DMS79 (cell line): ENCODE measurements at places on chromosomes 2 and 18.

GRCh38 chr18:40930211-40930882 lies 1024.7 kb upstream of the PIK3C3 start:
- no peak for DNase-seq

- no peak for DNase-seq
Observed at GRCh38 chr18:78818961-78819360, 160.7 kb upstream of the SALL3 start.

DNA sequence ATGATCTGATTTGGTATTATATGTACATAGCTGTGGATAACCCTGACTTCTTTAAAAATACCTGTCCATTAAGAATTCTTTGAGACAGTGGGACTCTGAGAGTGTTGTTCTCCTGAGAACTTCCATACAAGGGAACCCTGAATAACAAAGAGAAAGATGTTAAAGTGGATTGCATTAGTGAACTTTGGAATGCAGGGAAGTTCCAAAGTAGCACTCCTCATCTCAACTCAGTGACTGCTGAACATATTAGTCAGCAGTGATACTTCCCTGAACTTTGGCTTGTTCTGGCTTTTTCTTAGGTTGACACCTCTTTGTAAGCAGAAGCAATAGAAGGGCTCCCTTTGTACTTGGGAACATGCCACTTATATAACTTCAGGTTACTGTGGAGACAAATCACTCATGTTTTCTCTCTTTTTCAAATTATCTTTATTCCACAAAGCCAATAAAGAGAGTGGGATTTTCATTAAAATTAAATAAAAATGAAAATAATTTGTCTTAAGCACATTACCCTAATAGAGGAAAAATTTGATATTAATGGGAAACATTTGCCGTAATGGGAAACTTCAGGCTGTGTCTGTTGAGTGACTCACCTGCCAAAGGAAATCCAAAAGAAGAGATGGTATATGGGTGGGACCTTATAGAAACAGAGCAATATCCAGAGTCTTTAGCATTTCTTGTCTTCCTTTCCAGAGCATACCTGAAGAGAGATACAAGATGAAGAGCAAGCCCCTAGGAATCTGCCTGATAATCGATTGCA lies 33.3 kb downstream of the CFLAR start:
- no peak for DNase-seq

DNA sequence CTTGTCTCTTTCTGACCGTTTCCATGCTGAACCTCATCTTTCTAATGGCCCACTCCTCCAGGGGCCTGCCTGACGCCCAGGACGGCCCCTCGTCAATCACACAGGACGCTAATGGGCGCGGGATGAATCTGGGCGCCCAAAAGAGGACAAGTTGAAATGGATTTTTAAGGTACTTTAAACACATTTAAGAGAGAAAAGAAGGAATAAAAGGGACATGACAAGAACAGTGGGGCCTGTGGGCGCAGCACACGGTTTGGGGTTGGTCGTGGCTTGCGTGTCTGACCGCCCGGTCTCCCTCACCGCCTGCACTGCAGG lies 607 bp upstream of the UBE2F start:
- DNase-seq = no peak

DNA sequence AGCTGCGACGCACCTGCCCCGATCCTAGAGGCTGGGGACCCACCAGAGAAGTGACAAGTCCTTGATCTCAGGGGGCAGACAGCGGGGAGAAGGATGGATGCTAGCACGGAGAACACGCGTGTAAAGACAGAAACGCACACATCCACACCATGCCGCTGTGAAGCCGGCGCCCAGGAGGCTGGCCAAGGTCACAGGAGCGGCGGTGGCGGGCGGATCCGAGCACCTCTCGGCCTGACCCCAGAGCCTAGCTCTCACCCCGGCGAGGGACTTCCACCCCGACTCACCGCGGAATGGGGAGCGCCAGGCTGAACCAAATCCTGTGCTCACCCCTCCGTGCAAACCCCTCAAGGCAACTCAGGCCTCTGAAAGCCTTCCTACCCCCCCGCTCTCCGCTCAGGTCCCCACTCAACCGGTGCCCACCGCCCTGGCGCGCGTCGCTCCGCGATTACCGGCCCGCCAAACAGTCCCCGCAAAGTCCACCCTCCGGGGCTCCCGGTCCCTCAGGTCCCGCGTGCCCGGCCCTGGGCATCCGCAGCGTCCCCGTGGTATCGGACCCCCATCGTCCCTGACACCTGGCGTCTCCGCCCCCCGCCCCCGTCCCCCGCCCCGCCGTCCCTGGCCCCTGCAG lies 460 bp upstream of the LRRFIP1 start:
- DNase-seq = no peak

DNA sequence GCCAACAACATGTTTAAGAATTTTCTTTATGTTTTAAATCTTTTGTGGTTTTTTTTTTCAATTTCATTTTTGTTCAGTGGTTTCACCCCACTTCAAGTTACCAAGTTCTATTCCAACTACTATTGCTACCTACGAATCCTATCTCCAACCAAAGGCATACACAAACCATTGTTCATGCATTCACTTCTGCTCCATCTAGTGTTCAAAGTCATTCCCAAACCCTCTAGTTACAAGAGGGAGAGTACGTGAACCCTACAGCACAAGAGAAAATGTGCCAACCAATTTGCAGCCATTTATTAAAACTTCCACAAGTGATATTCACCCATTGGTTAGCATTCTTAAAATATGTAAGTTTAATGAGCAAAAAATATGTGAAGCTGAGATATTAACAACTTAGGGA lies 295.1 kb upstream of the KYNU start:
- no peak for DNase-seq

DNA sequence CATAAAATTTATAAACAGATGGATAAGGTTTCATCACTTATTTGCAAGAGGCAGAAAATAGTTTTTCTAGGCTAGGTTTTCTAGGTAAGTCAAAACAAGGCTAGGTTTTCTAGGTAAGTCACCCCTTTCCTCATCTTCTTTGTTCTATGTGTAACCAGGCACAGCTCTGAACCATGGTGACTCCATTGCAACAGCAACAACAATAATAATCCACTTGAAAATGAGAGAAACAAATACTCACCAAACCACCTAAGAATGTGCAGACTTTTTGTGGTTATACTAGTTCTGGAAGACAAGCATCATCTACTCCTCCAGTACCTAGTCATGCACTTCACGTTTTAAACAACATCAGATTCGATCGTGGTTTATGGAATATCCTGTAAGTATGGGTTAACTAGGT lies 237.4 kb upstream of the ACVR2A start:
- peak; percentile 94 for DNase-seq

GRCh38 chr2:2653231-2653630 lies 322.2 kb upstream of the MYT1L start:
- DNase-seq = peak; percentile 79

DNA sequence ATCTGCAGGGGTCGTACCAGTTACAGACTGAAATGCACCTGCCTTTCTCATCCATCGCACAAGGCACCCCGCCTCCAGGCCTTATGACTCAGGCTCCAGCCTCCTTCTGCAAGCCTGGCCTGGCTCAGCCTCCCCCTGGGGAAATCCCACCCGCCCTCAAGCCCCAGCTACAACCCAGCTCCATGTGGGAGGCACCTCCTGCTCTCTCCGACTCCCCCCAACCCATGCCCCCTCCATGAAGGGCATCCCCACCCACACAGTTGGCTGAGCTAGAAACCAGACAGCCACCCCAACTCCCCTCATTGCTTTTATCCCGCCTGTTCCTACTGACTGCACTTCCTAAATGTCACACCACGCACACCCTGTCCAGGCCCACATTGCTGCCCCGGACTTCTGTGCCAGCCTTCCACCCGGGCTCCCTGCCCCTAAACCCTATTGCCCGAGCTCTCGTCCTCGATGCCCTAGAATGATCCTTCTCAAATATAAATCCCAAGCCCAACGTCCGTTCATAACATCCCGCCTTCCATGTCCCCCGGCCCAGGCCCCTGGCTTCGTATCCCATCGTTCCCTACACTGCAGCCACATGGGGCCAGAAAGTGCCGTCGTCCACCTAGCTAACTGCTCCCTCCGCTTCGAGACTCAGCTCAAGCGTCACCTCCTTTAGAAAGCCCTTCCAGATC lies 9.9 kb downstream of the DNMT3A start:
- no peak for DNase-seq

DNA sequence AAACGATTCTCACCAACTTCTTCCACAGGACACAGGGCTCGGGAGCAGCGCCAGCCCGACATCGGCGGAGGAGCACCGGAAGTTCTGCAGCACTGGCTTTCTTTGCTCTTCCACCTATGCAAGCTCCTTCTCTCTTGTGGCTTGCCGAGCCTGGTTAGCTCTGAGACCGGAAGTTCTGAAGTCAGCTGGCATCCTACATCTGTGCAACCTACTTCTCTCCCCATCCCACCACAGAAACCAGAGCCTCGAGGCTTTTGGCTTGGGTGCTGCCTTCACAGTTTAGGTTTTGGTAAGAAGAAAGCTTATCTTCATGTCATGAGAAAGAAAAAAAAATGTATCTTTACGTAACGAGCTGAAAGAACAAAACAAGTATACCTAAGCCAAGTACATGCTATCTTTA lies 111.7 kb downstream of the ANKRD44 start:
- no peak for DNase-seq

GRCh38 chr2:127771756-127772155 lies 39.2 kb downstream of the WDR33 start:
- DNase-seq = no peak

- DNase-seq = no peak
Observed at GRCh38 chr18:13416848-13417247, 198.3 kb downstream of the LDLRAD4 start.

- no peak for DNase-seq
Observed at GRCh38 chr2:207015901-207016300, 76.6 kb downstream of the CPO start.

DNA sequence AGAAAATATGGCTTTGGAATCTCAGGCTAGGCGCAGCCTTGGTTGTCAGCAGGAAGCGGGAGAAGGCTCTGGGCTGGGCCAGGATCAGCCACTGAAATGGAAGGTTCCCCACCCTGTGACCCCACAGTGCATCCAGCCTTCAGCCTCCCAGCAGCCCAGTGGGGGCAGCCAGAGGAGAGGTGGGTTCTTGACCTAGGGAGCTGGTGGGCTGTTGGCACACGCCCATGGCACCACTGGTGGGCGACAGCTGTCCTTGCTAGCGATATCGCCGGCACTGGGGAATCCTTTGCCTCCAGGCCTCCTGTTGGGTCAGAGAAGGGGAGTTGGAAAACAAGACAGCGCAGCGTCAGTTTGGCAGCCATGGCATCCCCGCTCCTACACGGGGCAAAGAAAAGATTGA lies 92.4 kb downstream of the KLHL29 start:
- DNase-seq = no peak

- DNase-seq = no peak
Observed at GRCh38 chr18:48838921-48839818, 111.6 kb downstream of the SMAD7 start.

- DNase-seq = no peak
Observed at GRCh38 chr2:62570861-62571698, 65.1 kb upstream of the TMEM17 start.

DNA sequence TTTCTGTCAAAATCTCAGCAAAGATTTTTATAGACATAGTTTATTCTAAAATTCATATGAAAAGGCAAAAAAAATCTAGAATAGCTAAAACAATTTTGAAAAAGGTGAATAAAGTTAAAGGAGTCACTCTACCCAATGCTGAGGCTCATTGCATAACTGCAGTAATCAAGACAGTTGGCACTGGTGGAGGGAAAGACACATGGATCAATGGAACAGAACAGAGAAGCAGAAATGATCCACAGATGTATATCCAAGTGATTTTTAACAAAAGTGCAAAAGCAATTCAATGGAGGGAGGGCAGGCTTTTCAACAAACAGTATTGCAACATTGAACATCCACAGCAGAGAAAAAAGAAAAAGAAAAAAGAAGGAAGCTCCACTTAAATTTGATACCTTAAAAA lies 162.8 kb downstream of the RBM43 start:
- DNase-seq = no peak

DNA sequence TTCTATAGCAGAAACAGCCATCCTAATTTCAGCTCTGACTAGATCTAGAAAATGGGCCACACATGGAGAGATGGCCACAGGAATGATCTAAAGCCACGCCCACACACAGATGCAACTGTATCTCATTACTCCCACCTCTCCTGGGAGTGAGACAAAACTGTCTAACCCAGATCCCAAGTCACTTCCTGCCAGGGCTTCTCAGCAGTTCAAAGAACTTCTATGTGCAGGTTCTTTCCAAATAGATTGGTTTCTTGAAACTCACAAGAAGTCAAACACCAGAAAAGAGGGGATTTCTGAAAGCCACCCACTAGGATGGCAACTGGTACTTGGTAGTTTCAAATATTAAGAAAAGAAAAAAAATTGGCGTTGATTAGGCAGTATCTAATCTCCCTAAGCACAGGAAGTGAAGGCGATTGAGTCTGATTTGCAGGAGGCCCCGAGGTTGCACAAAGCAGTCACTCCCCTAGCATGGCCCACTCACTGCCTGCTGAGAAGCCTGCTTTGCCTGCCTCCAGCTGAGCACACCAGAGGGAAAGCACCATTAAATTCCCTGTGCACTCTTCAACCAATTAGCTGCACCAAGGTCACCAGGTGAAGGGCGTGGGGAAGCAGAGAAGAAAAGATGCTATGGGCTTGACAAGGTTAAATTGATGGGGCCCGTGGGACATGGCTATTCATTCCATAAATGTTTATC lies 51.1 kb downstream of the PAPOLG start:
- no peak for DNase-seq

- DNase-seq = no peak
Observed at GRCh38 chr2:157052685-157053224, 204.8 kb upstream of the GALNT5 start.

DNA sequence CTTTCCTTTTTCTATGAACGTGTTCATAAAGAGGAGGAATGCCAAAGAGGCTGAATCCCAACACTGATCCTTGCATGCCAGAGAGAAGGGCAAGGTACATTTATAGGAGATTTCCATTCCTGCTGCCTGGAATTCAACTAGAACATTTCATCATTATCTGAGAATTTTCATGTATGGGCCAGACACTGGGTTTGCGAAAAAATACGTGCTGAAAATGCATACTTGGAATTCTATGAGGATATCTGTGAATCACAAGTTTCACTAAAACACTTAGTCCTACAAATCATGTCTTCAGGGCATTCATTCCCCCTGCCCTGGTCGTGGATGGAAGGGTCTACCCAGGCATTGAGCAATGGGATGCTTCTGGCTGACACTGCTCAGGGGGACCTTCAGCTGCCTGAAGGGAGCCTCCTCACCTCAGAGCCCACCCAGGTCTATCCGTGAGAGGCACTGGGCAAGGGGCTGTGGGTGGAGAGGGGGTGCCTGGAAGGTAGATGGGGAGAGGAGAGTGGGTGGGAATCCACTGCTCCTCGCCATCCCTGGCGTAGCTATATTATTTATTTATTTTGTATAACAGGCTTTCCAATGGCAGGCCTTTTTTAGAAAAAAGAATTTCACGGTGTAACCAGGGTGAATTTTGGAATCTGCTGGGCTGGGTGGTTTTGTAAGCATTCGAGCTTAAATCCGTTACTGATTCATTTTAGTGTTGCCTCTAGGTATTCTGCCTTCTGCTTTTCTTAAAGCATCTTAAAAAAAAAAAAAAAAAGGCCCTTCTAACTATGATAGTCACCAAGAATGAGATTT lies 560.6 kb upstream of the ID2 start:
- no peak for DNase-seq

GRCh38 chr2:240369801-240370585 lies 65.5 kb upstream of the GPC1 start:
- DNase-seq = no peak

GRCh38 chr2:86238354-86238753 lies 39.1 kb downstream of the MRPL35 start:
- DNase-seq = no peak
